Effector CD4-positive, alpha-beta T cell (primary cell): ENCODE measurements at places on chromosomes 12 and 14.

GRCh38 chr12:119911182-119911581 lies 34.1 kb upstream of the CIT start:
- no peak for DNase-seq

DNA sequence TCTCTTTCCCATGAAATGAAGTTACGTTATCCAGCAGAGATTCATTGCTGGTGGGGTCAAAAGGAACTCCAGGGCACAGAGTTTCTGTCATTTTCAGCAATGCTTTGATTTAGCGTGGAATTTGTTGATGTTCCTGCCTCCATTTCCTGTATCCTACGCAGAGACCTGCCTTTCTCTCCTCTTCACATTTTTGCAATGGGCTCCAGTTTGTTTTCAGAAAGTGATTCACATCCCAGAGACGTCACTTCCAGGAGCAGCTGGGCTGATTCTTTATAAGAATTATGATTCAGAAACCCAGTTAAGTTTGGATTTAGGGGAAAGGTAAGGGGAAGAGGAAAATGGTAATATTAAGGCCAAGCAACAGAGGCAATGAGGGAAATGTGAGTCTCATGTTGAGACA lies 11.6 kb downstream of the RNASE10 start:
- no peak for DNase-seq

DNA sequence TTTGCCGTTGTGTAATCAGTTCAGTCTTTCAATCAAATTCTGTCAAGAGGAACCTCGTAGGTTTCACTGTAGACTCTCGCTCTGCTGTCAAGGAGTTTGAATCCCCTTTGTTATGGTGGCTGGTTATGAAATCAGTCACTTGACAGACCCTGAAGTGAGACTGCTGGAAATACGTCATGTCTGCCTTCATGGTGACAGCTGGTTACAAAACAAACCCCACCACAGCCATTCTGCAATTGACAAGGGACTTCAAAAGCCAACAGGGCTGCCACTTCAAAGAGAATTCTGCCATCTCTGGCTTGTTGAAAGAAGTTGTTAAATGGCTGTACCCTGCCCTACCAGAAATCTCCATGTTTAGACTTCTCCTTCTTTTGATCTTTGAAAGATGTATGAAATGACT lies 286.9 kb downstream of the ERC1 start:
- DNase-seq: no peak

DNA sequence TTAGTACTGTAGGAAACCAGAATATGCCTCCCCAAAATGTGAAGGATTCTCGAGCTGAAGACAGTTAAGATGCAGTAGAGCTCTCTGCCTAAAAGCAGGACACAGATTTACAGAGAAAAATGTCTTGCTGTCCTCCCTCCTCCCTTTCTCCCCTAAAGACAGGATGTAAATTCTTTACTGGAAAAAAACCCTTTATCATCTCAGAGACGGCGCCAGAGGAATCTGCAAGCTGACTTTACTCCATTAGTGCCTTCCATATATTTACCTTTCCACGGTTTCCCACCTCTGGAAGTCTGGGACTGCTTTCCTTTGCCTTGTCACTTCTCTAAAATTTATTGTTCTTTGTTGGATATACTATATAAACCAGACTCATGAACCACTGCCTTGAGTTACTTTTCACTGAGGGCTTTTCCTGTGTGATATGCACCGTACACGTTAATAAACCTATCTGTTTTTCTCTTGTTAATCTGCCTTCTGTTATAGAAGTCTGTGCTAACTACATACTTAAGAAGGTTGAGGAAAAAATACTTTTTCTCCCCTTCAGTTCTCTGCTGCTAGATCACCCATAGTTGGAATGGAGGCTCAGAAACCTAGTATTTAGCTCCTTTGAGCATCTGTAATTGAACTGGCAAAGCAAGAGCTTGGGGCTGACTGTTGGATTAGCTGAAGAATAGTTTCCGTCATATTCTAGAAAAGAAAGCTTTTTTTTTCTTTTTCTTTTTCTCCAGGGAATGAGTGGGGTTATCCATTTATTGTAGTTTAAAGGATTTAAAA lies 99.9 kb downstream of the RAD51B start:
- DNase-seq: no peak

DNA sequence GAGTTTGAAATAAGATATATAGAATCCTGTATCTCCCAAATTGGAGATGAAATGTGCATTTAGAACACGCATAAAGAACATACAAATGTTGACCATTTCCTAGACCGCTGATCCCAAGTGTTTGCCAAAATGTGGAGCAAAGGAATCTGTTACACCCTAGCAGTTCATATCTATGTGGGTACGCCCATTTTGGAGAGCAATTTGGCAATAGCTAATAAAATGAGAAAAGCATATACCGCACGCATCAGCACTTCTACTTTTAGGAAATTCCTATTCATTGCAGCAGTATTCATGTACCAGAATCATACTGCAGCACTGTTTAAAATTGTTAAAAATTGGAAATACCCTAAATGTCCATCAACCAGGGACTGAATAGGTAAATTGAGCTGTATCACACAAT lies 937.8 kb downstream of the BCL11B start:
- no peak for DNase-seq

DNA sequence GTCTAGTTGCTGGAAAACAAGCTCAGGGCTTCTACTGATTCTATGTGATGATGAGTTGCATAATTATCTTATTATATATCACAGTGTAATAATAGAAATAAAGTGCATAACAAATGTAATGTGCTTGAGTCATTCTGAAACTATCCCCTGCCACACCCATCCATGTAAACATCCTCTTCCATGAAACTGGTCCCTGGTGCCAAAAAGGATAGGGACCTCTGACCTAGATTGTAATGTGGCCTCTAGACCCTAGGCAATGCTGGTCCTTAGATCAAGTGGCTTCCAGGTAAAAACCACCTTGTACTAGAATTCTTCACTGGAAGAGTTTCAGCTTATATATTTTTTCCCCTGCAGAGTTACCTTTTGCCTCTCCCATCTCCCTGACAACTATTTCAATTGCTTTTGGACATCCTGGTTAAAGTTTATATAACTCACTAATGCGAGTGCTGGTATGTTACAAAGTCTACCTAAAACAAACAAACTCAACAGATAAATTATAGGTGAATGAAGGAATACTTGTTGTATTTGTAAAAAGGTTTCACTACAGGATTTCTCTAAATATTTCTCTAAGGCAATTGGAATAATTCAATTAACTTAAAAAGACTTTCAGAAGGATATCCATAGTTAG lies 462.5 kb downstream of the NAV3 start:
- DNase-seq: no peak

- no peak for DNase-seq
These were observed 80.2 kb downstream of the PAX9 start for GRCh38 chr14:36741858-36742257.

- DNase-seq: no peak
These were observed 98.5 kb downstream of the BCL11B start for GRCh38 chr14:99173506-99173905.

GRCh38 chr14:93832665-93833064 lies 44.4 kb upstream of the PRIMA1 start:
- no peak for DNase-seq

GRCh38 chr14:39071096-39071495 lies 31.9 kb downstream of the SEC23A start:
- no peak for DNase-seq

GRCh38 chr14:22929961-22930364 lies 787 bp upstream of the PRMT5 start:
- no peak for DNase-seq

- no peak for DNase-seq
These were observed 944 bp downstream of the CCND2 start for GRCh38 chr12:4274396-4275015.

DNA sequence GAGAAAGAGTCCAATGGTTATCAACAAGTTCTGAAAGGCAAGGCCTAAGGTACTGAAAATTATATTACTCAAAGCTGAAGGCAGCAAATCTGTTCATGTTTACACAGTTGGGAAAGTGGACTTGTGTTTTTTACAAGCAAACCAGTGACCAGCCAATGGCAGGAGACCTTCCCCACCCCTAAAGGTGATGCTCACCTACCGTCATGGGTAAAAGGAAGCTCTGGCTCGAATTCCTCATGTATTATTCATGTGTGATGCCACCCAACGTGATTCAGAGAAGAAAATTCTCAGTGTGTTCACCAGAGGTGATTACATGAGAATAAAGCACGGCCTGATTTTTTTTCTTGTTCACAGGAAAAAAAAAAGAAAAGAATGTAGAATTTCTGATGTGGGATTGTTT lies 1161.2 kb upstream of the SEL1L start:
- no peak for DNase-seq

DNA sequence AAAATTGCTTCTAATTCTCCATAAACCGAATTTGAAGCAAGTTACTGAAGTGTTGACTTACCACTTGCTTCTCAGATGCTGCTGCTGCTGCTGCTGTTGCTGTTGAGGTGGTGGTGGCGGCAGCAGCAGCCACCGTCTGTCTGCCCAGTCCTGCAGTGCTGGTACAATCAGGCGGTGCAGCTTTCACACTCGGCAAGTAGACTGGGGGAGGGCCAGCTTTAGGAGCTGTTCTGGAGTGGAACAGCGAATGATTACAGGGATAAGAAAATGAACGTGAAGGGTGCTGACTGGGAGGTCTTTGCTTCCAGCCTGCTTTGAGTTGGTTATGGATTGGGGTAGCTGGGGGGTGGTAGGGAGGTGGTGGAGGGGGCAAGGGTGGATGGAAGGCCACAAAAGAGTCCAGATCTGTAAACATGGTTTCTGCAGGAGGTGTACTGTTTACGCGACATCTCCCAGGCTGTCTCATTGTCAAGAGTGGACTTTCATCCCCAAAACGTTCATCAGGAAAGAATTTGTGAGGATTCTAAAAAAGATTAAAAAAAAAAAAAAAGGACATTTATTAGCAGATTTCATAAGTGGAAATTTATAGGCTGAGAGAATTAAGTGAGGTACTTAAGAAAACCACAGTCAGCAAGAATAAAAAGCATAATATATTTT lies 38.8 kb downstream of the UBR7 start:
- DNase-seq: no peak

GRCh38 chr12:116525418-116526001 lies 33.7 kb upstream of the MAP1LC3B2 start:
- DNase-seq: no peak

GRCh38 chr12:92492291-92492690 lies 210.5 kb upstream of the PLEKHG7 start:
- no peak for DNase-seq

DNA sequence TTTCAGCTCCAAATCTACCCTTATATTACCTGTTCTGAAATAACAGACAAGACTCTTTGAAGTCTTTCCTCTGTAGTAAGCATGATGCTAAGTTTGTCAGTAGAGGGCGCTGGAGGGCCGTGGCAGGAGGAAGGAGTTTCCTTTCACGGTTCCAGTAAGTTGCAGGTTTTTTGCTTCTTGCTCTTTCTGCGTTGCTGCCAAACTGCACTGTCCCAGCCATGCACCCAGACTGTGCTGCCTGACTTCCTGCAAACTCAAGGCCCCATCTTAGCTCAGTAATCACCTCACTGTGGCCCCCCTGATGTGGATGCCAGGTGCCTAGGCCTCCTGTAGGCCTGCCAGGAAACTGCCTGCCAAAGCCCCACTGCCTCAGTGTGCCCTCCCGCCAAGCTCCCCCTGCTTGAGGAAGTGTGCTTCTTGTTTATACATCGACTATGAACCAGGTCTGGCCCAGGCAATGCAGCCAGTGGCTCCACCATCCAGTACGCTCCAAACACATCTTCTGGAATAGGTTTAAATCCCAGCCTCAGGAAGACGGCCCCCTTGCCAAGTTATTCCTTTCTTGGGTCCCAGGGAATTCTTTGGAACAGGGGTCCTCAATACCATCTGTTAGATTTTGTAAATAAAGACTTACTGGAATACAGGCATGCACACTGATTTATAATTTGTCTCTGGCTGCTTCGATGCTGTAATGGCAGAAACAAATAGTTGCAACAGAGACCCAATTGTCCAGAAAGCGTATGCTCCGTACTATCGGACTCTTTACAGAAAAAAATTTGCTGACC lies 193.7 kb upstream of the LRIG3 start:
- no peak for DNase-seq

GRCh38 chr12:4292341-4293073 lies 18.9 kb downstream of the CCND2 start:
- DNase-seq: no peak

- DNase-seq: no peak
These were observed 166.6 kb downstream of the SSPN start for GRCh38 chr12:26361964-26362363.

DNA sequence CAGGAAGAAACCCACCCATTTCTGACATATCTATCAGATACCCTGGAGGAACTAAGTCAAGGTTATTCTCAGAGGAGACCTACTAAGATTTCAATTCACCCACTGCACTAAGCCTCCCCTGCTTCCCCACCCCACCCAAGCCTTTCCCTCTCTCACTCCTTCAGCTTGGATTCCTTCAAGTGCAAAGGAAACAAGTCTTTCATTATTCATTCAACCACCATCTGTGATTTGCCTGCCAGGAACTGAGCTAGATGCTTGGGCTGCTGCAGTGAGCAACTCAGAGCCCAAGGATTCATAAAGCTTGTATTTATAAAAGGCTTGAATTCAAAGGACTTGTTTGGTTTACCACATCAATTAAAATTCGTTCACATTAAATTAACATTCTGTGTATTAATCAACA lies 161.3 kb downstream of the GXYLT1 start:
- no peak for DNase-seq

GRCh38 chr12:116665666-116666304 lies 72.1 kb downstream of the SPRING1 start:
- no peak for DNase-seq
